ENCODE measurements at places on chromosomes 7 and 10. TPM values are rescaled to one million over a fixed set of nuclear protein-coding genes. Genes with fewer than 3 reads are reported as not detected.

GRCh38 chr10:69278446-69278963 lies at the start of gene HK1:
Gene HK1 (plus strand): TSS chr10:69278496.
- no peak for DNase-seq

- no peak for DNase-seq
Measured at GRCh38 chr7:38881015-38881414, 28.0 kb downstream of the VPS41 start.

DNA sequence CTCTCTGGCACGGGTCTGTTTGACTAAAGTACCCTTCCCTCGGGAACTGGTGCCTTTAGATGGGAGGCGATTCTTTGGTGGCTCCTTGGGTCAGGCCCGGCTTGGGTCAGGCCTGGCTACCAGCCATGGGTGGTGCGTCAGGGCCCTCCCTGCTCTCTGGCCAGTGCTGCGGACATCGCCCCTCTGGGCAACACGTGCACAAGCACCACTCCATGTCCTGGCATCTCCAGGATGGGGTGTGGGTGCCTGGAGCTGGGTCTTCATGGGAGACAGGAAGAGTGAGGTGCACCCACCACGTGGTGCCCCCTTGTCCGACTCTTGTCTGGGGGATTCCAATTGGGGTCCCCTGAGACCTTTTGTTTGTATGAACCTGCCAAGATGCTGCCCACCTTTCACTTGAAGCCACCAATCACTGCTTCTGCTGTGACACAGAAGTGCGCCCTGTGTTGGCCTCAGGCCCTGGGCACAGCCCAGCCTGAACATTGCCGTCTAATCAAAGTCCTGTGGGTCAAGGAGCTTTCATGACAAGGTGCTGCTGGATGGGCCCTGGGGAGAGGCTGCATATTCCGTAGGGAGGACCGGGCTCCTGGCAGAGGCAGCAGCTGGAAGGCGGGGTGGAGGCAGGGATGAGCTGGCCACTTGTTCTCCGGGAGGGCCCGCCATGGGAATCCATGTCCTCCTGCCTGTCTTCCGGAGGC lies 11.1 kb upstream of the PWWP2B start:
- peak; percentile 26 for DNase-seq

DNA sequence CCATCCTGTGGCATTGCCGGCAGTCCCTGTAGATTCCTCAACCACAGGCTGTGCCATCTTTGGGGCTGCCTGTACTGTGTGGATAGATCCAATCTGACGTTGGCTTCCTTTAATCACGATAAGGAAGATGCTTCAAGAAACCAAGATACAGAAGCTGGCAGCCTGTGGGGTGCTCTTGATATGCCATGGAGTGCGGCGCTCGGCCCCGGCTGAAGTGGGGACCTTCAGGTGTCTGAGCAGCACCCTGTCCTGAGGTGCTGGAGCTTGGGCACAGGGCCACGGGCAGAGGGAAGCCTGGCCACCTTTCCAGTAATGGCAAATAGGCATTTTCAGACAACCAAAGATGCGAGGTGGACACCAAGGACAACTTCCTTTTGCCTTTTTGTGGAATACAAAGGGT lies 139.5 kb downstream of the ACTR3B start:
- no peak for DNase-seq

CHST12 gene
- total RNA-seq: 2.0 TPM
